ENCODE measurements at places on chromosomes 11 and 22. TPM values are rescaled to one million over a fixed set of nuclear protein-coding genes. Genes with fewer than 3 reads are reported as not detected.

DNA sequence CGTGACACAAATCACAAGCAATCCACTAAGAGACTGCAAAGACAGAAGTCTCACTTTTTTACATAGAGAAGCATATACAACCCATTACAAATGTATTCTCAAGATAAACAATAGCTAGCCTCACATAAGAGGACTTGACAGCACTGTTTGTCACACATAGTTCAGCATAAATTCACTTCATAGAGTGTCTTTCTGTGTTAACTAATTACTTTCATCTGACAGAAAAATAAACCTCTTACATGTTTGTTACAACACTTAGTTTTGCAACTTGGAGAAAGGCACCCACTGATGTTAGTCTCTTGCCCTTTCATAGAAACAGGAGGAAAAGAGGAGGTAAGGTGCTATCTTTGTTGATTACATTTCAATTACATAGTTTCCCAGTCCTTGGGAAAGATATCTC is 2221.9 kb upstream of the RAG2 start:
- no peak for DNase-seq
- no peaks in the 10 kb centered on the region for H3K27me3 ChIP-seq
- H3K36me3 ChIP-seq, result no peaks in the 10 kb centered on the region

DNA sequence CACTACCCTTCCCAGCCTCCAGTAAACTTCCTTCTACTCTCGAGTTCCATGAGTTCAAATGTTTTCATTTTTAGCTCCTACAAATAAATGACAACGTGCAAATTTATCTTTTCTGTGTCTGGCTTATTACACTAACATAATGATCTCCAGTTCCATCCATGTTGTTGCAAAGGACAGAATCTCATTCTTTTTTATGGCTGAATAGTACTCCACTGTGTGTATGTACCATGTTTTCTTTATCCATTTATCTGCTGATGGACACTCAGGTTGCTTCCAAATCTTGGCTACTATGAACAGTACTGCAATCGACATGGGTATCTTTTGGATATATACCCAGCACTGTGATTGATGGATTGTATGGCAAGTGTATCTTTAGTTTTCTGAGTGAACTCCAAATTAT is 34.5 kb downstream of the FCHSD2 start:
- H3K27me3 ChIP-seq, result no peaks in the 10 kb centered on the region
- H3K36me3 ChIP-seq, result no peaks in the 10 kb centered on the region
- DNase-seq, result no peak
- no peak overlapping the region for H3K4me3 ChIP-seq
- H3K27ac ChIP-seq, result no peak overlapping the region

GRCh38 chr11:75141166-75141565 is 9.7 kb upstream of the SLCO2B1 start:
- no peak for DNase-seq
- H3K36me3 ChIP-seq, result no peaks in the 10 kb centered on the region
- H3K27me3 ChIP-seq, result no peaks in the 10 kb centered on the region
- H3K4me1 ChIP-seq, result no peaks in the 10 kb centered on the region
- no peak overlapping the region for H3K4me3 ChIP-seq

GRCh38 chr11:112593440-112593839 is 332.8 kb upstream of the PLET1 start:
- DNase-seq, result no peak
- H3K27ac ChIP-seq, result no peak overlapping the region
- no peak overlapping the region for H3K4me3 ChIP-seq
- no peaks in the 10 kb centered on the region for H3K27me3 ChIP-seq
- H3K4me1 ChIP-seq, result no peaks in the 10 kb centered on the region

- H3K36me3 ChIP-seq, result no peaks in the 10 kb centered on the region
- no peak overlapping the region for H3K4me3 ChIP-seq
- H3K4me1 ChIP-seq, result no peaks in the 10 kb centered on the region
- no peak for DNase-seq
Observed at GRCh38 chr22:38141217-38141973, 30.9 kb upstream of the BAIAP2L2 start.

- H3K4me3 ChIP-seq, result no peak overlapping the region
- H3K36me3 ChIP-seq, result no peaks in the 10 kb centered on the region
- peak; percentile 50 for DNase-seq
- H3K4me1 ChIP-seq, result no peaks in the 10 kb centered on the region
- H3K27me3 ChIP-seq, result no peaks in the 10 kb centered on the region
- no peak overlapping the region for H3K27ac ChIP-seq
Observed at GRCh38 chr11:120952461-120953434, 71.2 kb upstream of the TBCEL start.

GRCh38 chr22:17120711-17121232 is 388 bp downstream of the TMEM121B start:
- H3K27ac ChIP-seq, result no peak overlapping the region
- no peaks in the 10 kb centered on the region for H3K36me3 ChIP-seq
- H3K4me1 ChIP-seq, result no peaks in the 10 kb centered on the region
- DNase-seq, result no peak

DNA sequence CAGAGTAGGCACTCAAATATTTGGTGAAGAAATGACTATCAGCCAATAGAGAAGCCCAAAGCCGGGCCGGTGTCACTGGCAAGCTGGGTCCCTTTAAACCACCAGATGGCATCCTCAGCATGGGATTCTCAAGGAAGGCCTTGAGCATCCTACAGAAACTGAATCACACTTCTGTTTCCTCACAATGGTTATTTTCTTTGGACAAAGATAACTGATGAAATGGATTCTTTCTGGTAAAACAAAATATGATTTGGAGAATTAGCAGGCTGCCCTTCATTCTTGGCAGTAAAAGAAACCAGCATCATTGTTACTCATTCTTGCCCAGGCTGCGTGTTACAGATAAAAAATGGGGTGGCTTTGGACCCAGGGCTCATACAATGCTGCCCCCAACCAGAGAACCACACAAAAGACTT is 30.3 kb upstream of the ASPHD2 start:
- H3K36me3 ChIP-seq, result no peaks in the 10 kb centered on the region
- DNase-seq, result peak; percentile 33
- H3K27ac ChIP-seq, result no peak overlapping the region
- no peak overlapping the region for H3K4me3 ChIP-seq

GRCh38 chr11:121508449-121508848 is 55.7 kb upstream of the SORL1-AS1 start:
- H3K27me3 ChIP-seq, result no peaks in the 10 kb centered on the region
- no peak for DNase-seq
- no peak overlapping the region for H3K4me3 ChIP-seq
- no peaks in the 10 kb centered on the region for H3K36me3 ChIP-seq
- no peaks in the 10 kb centered on the region for H3K4me1 ChIP-seq

DNA sequence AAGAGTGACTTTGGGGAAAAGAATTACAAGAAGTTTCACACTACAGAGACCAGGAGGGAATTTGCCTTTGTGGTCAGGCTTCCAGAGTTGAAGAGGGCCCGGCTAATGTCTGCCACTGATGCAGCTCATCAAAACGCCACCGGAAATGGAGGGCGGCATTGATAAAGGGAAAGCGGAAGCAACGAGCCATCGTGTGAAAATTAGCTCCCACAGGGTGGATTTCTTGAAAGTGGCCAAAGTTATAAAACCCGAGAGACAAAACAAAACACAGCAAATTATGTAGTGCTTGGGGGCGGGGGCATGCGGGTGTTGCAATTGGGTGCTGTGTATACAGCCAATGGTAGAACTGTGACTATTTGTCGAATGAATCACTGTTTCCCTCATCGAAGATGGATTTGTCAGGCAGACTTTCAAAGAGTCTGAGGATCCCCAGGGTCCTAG is 113.0 kb downstream of the ADAMTS15 start:
- H3K36me3 ChIP-seq, result no peaks in the 10 kb centered on the region
- no peaks in the 10 kb centered on the region for H3K27me3 ChIP-seq
- H3K27ac ChIP-seq, result no peak overlapping the region
- H3K4me1 ChIP-seq, result no peaks in the 10 kb centered on the region
- no peak overlapping the region for H3K4me3 ChIP-seq

DNA sequence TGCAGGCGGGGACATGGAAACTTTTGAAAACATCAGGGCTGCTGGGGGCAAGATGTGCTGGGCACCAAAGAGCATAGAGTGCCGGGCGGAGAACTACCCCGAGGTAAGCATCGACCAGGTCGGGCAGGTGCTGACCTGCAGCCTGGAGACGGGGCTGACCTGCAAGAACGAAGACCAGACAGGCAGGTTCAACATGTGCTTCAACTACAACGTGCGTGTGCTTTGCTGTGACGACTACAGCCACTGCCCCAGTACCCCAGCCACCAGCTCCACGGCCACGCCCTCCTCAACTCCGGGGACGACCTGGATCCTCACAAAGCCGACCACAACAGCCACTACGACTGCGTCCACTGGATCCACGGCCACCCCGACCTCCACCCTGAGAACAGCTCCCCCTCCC is 19.4 kb downstream of the MUC5B start:
- no peaks in the 10 kb centered on the region for H3K36me3 ChIP-seq
- no peak overlapping the region for H3K27ac ChIP-seq
- H3K4me1 ChIP-seq, result no peaks in the 10 kb centered on the region
- no peak for DNase-seq

DNA sequence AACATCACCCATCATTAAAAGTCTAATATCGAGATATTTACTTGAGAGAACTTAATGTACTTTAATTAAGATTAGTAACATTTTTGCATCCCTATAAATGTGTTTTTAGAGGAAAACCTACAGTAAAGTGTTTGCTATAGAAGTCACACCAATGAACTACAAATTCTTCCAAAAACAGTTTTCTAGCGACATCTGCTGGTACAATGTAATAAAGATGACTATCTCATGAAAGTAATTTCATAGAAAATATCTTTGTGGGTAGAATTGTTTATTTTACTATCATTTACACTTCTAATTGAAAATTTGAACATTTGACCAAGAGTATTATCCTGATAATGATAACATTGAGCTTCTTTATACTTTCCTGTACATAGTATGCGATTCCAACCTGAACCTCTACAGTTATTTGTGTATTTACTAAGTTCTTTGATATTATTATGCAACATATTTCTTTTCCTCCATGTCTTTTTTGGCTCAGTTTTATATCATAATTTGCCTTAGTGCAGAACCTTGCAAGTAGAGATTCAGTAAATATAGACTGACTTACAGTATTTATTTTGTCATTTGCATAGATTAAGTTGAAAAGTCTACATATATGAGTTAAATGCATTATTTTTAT is 252.7 kb downstream of the TMEM135 start:
- no peak for DNase-seq
- H3K36me3 ChIP-seq, result no peaks in the 10 kb centered on the region
- H3K27me3 ChIP-seq, result no peaks in the 10 kb centered on the region
- H3K4me1 ChIP-seq, result no peaks in the 10 kb centered on the region
- H3K27ac ChIP-seq, result no peak overlapping the region

DNA sequence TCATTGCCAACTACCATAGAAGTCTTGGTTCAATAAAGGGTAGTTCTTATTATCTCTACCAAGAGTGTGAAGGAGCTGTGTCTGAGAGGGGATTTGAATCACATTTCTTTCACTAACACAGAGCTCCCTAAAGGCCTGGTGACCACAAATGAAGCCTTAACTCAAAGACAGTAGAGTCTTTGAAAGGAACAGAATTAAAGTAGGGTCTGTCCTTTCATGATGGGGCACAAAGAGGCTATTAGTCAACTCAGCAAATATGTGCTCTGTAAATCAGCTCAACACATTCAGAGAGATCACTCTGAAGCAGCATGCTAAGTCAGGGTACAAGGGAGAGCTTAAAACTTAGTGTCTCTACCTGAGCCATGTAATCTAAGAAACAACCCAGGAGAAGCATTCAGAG is 212.4 kb upstream of the SYN3 start:
- no peaks in the 10 kb centered on the region for H3K36me3 ChIP-seq
- no peak overlapping the region for H3K27ac ChIP-seq
- H3K27me3 ChIP-seq, result no peaks in the 10 kb centered on the region
- no peak overlapping the region for H3K4me3 ChIP-seq

GRCh38 chr11:133271871-133272776 is 260.2 kb downstream of the OPCML start:
- no peaks in the 10 kb centered on the region for H3K27me3 ChIP-seq
- H3K4me1 ChIP-seq, result no peaks in the 10 kb centered on the region
- H3K36me3 ChIP-seq, result no peaks in the 10 kb centered on the region
- H3K4me3 ChIP-seq, result no peak overlapping the region

- no peak for DNase-seq
- H3K36me3 ChIP-seq, result no peaks in the 10 kb centered on the region
- no peaks in the 10 kb centered on the region for H3K4me1 ChIP-seq
- no peaks in the 10 kb centered on the region for H3K27me3 ChIP-seq
- no peak overlapping the region for H3K4me3 ChIP-seq
Observed at GRCh38 chr11:17629113-17629512, 82.1 kb downstream of the OTOG start.

DNA sequence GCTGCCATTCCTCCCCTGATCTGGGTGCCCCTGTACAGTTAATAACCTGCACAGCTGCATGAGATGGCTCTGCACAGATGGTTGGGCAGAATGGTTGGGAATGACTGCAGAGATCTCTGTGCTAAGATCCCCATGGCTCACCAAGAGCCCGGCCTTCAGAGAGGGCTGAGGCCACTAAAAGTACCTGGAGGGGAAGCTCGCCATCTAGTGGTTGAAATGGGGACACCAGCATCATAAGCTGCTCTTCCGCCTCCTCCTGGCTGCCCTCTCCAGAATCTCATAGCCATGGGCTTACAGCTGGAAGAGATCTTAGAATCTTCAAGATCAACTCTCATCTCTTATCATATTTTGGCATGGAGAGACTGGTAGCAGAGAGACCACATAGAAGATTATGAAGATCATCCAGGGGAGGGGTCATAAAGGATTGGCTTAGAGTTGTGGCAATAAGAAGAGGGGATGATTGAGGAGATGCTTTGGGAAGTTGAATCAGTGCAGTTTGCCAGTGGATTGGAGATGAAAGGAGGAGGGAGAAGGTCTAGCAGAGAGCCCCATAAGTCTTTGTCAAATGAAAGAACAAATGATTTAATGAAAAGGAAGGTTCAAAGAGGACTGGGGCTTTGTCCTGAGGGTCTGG is 22.0 kb upstream of the TLCD5 start:
- no peaks in the 10 kb centered on the region for H3K4me1 ChIP-seq
- no peaks in the 10 kb centered on the region for H3K27me3 ChIP-seq
- H3K27ac ChIP-seq, result no peak overlapping the region
- H3K4me3 ChIP-seq, result no peak overlapping the region
- no peaks in the 10 kb centered on the region for H3K36me3 ChIP-seq
- DNase-seq, result peak; percentile 63

DNA sequence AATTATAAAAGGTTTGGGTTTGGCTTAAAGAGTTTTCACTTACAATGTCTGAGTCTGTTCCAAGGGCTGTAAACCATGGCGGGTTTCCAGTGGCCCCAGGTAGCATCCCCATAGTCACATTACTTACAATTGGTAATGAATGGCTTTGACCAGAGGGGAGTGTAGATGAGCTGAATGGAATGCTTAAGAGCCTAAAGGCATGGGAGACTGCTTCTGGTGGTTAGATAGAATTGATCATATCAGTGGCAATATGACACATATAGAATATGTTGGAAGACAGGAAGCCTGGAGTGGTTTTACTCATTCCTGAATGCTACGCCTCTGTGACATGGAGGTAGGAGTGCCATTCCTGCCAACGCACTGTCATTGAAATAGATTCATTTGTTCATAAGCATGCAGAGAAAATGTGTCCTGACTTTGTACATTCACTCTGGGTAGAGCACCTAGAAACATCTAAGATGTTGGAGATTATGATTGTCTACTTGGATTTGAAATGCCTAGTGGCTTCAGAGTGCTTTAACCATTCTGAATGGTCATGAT is 183.3 kb downstream of the BLID start:
- H3K27me3 ChIP-seq, result no peaks in the 10 kb centered on the region
- H3K4me3 ChIP-seq, result no peak overlapping the region
- DNase-seq, result no peak

LRRN4CL gene
- total RNA-seq, result 36.2 TPM

TRPC6 gene
- 4.0 TPM for total RNA-seq

OR51E2 gene
- total RNA-seq, result 0.69 TPM

JRKL gene
- 10.6 TPM for total RNA-seq

SLC22A9 gene
- total RNA-seq, result not detected

PICALM gene
- total RNA-seq, result 198 TPM

KDM4E gene
- total RNA-seq, result not detected

PLEKHA7 gene
- 25.1 TPM for total RNA-seq

IGLL1 gene
- not detected for total RNA-seq

RIN1 gene
- total RNA-seq, result 1.8 TPM

IGF2 gene
- total RNA-seq, result 136 TPM

HNRNPUL2 gene
- total RNA-seq, result 58.3 TPM

GVQW3 gene
- 5.9 TPM for total RNA-seq
